Activated naive CD8-positive, alpha-beta T cell treated with anti-CD3 and anti-CD28 coated beads, Interleukin-2, amount 50 U/mL, for 16 hours (primary cell): ENCODE measurements at places on chromosomes 5 and 9.

- no peak for DNase-seq
Observed at GRCh38 chr9:128226412-128226801, 23.2 kb downstream of the DNM1 start.

DNA sequence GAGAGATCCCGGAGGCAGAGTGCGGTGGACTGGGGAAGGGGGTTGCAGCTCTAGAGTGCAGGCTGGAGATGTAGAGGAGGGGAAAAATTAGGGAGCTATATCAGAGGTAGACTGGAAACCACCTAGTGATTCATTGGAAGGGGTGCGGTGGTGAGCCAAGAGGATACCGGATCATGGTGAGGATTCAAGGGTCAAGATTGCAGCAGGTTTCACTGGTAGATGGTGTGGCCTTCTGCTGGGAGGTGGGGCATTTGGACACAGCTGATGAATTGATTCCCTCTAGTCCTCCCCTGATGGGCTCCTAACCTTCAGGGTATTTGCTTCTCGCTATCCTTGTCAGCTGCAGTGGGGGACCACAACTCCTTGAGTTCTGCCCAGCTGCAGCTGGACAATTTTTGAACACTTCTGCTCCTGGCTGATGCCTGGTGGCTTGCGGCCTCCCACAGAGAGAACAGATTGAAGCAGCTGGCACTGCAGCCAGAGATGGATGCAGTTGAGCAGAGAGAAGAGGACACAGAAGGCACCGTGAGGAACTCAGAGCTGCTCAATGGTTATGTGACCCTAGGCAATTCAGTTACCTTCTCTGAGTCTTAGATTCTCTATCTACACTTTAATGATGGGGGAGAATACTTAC is 134.4 kb upstream of the ABCA1 start:
- no peak for DNase-seq

GRCh38 chr5:120152472-120152871 is 311.6 kb upstream of the PRR16 start:
- DNase-seq: no peak

DNA sequence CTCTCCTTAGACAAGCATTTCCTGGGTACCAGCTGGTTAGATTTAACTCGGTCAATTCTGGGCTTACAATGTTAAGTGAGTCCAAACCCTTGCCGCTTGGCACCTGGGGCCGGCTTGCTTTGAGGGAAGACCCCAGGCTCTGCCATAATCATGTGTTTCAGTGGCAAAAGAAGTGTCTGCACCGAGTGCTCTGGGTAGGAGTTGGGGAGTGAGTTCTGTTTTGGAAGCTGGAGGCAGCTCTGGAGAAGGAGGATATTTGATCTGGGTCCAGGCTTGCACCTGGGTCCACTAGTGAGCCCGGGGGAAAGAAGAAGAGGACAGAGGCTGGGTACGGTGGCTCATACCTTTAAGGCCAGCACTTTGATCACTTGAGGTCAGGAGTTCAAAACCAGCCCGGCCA is 8.4 kb upstream of the OLFM1 start:
- no peak for DNase-seq

DNA sequence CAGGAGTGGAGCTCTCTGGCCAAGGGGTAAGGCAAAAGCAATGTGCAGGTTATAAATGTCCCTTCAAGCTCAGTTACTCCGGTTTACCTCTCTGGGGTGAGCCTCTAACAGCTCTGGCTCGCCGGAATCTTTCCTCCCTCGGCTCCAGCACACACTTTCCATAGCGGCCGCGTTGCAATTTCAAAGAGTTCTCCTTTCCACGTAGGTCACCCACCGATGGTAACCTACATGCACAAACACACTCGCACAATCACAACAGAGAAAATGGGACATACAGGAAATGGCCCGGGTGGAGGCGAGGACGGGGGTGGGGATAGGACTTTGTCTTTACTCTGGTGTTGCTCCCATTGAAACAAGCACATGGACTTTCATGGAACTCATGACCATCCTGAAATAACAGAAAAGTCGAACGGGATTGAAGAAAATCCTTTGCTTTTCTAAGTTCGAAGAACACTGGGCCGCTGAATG is 1.2 kb downstream of the LHFPL2 start:
- no peak for DNase-seq

DNA sequence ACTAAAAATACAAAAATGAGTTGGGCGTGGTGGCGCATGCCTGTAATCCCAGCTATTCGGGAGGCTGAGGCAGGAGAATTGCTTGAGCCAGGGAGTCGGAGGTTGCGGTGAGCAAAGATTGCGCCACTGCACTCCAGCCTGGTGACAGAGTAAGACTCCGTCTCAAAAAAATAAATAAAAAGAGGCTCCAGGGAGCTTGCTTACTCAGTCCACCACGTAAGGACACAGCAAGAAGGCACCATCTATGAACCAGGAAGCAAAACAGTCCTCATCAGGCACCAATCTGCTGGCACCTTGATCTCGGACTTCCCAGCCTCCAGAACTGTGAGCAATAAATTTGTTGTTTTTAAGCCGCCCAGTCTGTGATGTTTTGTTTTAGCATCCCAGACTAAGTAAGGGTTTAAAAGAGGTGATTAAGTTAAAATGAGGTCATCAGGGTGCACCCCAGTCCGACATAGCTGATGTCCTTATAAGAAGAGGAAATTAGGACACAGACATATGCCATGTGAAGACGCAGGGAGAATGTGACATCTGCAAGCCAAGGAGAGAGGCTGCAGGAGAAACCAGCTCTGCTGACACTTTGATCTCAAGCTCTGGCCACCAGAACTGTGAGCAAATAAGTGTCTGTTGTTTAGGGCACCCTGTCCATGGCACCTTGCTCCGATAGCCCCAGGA is 45.9 kb downstream of the C9orf50 start:
- DNase-seq: no peak

GRCh38 chr9:95067897-95068296 is 249.6 kb downstream of the FANCC start:
- no peak for DNase-seq

DNA sequence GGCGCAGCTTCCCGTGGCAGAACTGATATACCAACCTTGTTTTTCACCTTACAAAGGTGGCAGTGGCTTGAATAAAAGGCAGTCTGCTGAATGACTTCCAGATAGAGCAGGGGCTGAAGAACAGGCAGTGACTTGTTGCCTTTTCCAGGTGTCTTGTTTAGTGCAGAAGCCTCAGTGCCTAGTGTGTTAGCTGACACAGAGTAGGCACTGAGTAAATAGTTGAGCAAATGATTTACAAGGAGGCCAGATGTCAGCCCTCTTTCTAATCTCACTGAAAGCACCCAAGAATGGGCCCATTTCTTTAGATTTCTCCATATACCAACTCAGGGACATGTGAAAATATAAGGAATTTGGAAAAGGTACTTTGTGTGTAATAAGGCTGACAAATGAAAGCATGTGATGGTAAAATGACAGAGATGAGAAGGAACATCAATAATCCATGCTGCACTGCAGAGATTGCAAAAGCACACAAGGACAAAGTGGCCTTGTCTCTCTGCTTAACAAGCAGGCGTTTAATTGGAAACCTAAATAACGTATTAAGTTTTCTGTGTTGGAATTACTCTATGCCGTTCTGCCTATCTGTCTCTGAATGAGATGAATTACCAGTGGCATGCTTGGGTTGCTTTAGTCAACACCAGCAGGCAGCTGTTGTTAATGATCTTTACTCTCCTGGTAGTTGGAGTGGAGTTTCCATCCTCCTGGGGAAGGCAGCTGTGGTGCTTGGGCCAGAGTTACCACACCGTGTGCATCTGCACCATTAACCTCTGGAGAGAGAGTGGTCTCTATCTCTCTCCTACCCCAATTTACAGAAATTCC is 360.1 kb upstream of the C9orf72 start:
- DNase-seq: no peak

DNA sequence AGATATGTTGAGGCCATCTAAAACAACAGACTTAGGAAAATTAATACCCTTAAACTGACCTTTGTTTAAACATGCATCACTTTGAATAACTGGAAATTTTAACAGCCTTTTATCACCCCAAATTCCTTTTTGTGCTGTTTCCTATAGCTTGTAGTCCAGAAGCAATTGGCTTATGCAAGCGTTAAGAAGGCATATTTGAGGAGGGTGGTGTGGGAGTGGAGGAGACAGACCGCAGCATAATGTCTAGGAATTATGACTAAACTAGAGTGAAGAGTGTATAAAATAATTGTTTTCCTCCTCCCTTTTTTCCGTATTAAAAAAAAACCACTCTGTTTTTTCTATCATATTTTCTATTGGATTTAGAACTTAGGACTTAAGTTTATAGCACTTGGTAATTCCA is 51.8 kb upstream of the MPDZ start:
- DNase-seq: no peak

DNA sequence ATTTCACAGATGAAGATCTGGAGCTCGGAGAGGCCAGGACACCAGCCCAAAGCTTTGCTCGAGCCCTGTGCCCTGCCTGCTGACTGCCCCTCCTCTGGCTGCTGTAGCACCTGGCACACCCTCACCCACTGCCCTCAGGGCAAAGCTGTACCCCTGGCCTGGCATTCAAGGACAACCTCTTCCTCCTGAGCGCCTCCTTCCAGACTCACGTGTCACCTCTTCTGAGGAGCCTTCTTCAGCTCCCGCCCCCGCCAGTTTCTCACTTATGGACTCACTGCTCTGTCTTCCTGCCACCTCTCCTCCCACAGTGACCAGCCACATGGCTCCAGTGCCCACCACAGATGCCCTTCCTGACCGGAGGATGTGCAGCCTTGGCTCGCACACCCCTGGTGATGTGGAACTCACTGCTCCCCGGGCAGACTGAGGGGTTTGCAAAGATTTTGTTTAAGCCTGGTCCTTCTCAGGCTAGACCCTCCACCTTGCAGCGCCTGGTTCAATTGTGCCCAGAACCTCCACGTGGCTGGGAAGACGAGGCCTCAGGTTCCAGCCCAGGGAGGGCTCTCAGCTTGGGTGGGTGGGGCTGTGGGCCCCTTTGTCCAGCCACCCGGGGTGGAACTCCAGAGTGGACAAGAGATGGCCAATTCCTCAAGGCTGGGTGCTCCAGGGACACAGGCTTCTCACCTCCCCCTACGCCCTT is 46.6 kb upstream of the PHYKPL start:
- no peak for DNase-seq

GRCh38 chr9:12923468-12924009 is 148.7 kb downstream of the LURAP1L start:
- no peak for DNase-seq

GRCh38 chr5:172683645-172684471 is 42.8 kb downstream of the NEURL1B start:
- DNase-seq: peak; percentile 41

DNA sequence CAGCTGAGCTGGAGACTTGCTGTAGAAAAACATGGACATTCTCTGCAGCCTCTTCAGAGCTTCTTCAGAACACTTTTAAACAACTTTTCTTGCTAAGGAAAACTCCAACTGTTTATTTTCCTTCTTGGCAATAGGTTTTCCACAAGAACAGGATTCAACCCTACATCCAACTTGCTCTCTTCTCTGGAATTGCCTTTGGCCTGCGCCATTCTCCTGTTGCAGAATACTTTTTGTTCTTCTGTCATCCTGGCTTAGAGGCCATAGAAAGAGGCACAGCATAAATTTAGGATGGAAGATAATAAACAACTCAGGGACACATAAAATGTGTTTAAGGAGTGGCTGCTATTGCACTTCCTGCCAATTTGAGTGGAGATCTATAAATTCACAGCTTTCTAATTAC is 54.7 kb upstream of the ICE1 start:
- DNase-seq: no peak

DNA sequence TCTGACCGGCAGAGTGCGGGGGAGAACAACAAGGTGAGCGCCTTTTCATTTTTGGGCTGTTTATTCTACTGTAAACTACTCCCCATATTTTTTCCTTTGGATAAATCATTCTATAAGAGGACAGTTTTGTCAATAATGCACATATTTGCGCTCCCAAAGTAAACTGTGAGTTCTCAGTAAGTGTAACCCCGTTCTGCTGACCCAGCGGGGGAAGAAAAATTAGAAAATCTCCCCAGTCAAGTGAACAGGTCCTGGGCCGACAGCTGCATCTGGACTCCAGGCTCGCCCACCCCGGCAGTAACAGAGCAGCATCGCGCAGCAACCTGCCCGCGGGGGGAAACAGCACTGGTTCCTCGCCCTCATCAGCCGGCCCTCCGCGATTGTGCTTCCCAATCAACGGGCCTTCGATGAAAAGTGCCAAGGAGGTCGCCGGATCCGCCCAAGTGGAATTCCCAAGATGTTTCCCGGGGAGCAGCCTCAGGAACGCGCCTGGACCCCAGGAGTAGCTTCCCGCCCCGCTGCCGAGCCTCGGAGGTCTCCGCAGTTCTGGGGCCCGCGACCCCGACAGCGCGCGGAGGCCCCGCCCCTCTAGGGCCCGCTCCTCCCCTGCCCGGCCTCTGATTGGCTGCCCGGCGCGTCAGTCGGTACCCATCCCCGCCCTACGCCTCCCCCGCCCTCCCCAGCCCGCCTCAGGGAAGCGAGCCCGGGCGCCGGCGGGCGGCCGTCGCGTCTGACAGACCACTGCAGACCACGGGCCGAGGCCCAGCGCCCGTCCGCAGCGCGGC is at the start of gene OTULINL:
OTULINL (plus strand) TSS at position 687 of the 785 bp plus-strand sequence. CDS start 103 bp downstream, outside the sequence.
- peak; percentile 74 for DNase-seq
